ENCODE measurements at places on chromosomes 7 and 10. TPM values are rescaled to one million over a fixed set of nuclear protein-coding genes. Genes with fewer than 3 reads are reported as not detected.

The OLAH gene
- total RNA-seq: 2.0 TPM

The ATXN7L1 gene
- total RNA-seq: 3.7 TPM

The CTAGE4 gene
- total RNA-seq: 1.8 TPM

The CYP2C9 gene
- not detected for total RNA-seq

The FAM237B gene
- total RNA-seq: not detected

The TIMM23 gene
- total RNA-seq: 115 TPM

The LRRC27 gene
- total RNA-seq: 3.5 TPM

The SPDYE16 gene
- total RNA-seq: 0.14 TPM

The HACD1 gene
- total RNA-seq: 3.5 TPM

Measured in activated naive CD8-positive, alpha-beta T cell treated with anti-CD3 and anti-CD28 coated beads for 36 hours (primary cell).